ENCODE measurements at places on chromosomes 4 and X.

- DNase-seq: no peak
These were observed 302.6 kb downstream of the CBLL2 start for GRCh38 chrX:22575161-22575845.

DNA sequence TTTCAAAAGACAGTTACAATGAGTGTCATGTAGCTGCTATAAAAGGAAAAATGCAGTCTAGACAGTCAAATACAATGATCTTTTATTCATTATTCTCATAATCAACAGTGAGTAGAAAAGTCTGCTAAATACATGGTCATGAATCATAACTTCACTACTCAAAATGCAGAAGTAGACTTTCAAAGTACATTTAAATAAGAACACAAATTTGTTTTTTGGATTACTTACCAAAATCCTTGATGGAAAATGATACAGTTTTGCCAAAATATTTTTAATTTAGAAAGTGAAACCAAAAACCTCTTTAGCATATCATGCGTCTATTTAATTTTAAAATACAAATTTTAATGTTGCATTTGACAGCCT is 4.9 kb downstream of the ACSL4 start:
- no peak for DNase-seq

DNA sequence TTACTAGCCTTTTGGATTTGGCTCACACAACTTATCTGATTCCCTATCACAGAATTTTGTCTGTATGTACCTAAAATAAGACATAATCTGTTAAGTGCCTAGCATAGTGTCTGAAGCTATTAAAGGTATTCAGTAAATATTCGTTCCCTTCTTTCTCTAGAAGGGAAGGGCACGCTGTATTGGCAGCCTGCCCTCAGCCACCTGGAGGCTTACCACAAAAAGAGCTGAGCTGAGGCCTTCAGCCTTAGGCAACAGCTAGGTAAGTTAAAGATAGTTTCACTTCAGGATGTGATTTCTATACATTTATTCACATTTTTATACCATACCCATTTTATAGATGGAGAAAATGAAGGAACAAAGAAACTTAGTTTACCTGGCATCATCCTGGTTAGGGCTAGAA is 400.0 kb upstream of the LCORL start:
- no peak for DNase-seq

DNA sequence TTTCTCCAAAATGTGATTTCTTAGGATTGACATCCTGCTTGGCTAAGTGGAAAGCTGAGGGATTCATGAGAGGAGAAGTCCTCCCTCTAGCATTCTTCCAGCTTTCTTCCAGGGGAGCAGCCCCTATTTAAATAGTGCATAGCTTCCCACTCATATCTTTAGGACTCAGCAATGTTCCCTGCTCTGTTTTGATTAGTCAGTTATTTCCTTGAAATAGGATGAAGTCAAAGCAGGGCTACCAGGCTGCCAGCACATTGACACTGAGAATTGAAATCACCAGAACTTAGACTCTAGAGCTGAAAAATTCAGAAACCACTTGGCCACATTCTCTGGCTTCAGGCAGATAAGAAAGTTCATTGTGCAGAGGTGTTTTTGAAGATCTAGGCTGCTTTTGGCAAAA is 74.7 kb upstream of the SMAD1 start:
- DNase-seq: no peak

DNA sequence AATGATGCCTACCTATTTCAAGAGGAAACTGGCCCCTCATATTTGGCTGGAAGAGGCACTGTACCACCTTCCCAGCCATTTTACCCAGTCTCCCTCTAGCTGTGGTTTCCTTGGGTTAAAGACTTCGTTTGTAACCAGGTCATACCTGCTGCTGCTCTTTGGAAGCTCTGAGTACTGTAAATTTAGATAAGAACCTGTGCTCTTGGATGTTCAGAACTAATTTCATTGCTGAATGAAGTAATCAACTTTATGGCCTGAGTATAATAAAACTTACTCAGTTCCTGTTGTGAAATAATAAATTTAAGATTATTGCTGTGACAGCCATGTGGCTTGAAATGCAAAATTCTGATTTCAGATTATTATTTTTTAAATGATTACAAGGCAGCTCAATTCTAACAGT is 12.2 kb downstream of the MTTP start:
- DNase-seq: no peak

- no peak for DNase-seq
These were observed 7.7 kb downstream of the EDNRA start for GRCh38 chr4:147488556-147488955.

DNA sequence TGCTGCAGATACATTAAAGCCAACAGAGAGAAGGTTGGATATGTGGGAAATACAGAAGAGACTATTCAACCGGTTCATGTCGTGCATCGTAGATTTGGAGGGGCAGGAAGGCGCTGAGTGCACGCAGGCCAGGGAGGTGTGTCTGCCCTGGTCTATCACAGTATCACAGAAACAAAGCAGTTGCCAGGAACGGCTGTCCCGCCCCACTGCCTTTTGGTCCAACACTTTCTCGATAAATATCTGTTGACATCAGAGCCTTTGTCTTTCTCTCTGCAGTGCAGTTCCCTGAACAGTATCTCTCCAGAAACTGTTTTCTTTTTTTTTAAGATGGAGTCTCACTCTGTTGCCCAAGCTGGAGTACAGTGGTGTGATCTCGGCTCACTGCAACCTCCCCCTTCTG is 151.1 kb upstream of the BCOR start:
- no peak for DNase-seq

DNA sequence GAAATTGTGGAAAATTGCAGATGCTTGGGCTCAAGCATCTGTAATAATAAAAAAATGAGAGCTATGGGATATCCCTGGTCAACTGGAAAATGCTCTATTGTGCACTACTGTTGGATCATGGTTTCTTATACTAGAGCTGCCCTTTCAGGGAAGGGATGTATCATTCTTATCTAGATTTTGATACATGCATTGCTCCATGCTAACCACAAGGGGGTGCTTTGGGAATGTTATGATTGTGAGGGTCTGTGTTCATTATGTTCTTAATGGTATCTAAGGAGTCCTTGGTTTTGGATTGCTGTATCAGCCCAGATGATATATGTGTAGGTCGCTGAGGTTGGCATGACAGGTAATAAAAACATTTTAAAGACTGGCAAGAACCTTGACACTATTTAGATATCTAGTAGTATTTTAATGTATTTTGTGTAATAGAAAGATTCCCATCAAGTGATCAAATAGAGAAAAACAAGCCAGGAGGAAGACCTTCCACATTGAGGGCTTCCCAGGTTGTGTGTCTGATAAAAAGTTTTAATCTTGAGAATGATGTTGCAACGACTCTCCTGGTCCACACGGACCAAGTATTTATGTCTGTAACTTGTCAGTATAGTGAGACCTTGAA is 49.2 kb upstream of the TLR2 start:
- DNase-seq: no peak

DNA sequence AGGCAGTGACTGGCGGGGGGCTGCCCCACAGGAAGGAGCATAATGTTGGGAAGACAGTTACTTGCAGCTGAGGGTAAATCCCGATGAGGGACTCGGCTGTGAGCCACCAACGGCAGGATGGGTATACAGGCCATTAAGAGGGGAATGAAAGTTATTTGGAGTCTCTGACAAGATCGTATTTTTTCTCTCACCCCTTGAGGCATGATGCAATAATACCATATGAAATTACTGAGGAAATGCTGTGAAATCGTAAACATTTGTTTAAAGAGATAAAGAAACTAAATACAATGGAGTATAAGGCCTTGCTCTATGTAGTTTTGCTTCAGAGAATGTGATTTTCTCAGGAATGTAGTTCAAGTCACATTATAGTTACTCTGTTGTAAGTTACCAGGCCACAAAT is 12.7 kb downstream of the IL1RAPL1 start:
- no peak for DNase-seq

DNA sequence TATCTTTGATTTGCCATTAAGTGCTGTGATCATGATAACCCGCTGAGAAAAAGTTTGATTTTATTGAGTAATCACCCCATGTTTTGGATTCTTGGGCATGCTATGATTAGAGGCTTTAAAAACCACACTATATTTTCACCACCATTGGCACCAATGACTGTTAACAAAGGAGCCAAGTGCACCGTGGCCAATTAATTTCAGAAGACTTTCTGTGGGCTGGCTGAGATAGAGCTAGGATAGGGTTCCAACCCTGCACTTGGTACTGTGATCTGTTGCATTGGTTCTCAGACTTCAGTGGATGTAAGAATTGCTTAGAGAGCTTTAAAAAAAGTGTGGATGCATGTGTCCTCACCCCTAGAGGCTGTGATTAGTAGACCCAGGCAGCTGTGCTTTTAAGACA is 32.4 kb downstream of the OCRL start:
- no peak for DNase-seq

DNA sequence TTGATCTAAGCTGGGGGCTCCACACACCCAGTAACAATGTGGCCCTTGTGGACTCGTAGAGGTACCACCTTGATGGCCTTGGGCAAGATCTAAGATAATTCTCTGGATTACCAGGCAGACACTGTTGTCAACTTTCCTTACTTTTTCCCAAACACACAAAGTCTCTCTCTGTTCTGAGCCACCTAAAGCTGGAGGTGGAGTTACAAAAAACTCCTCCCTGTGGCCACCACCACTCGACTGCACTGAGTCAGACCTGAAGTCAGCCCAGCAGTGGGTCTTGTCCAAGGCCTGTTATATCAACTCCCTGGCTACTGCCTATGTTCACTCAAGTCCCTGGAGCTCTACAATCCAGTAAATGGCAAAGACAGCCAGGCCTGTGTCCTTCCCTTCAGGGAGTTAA is 70.1 kb upstream of the TECRL start:
- no peak for DNase-seq

DNA sequence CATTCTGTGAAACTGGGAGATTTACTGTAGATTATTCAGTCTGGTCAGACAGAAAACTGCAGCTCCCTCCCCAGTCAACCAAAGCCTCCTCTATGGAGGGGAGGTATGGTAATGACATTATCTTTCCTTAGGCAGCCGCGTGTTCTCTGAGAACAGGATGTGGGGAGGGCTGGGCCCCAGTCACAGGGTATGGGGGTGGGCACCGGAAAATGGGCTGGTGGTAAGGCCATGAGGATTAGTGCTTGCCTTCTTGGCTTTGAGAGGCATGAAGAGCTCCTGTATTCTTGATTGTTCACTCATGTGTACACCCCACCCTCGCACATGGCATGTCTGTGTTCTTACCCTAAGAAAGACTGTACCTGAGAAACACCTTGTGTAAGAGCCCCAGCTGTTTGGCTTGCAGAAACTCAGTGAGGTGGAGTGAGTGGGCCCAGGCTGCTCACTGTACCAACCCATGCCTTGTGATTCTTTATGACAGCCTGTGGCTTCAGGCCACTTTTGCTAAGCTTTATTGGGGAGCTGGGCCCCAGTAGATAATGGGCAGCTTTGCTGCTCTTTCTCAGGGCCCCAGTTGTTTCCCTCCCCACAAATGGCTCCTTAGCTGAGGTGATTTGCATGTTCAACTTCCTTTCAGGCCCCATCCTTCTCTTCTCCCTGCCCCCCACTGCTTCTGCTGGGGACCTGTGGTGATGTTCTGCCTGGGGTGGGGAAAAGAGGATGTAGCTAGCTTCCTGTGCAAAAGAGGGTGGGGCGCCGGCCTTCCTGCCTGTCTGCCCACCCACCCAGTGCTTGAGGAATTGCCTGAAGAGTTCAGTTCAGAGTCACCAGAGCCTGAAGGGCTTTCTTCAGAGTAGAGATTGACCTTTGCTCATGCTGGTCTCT is 30.7 kb downstream of the MSN start:
- DNase-seq: no peak

DNA sequence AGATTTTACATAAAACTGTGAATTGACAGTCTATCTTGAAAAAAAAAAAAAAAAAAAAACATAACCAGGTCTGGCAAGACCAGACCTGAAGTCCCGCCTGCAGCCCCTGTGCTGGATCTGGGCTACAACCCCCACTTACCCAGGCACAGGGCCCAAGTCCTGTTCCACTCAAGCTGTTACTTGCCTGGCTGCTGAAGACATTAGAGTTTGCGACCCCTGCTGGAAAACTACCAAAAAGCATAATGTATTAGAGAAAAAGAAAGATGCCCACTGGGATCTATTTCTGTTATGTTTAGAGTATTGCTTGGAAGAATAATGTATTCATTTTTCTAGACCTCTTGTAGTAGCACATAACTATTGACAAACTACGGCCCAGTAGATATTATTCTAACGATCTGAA is 4.7 kb downstream of the HS3ST1 start:
- DNase-seq: no peak

DNA sequence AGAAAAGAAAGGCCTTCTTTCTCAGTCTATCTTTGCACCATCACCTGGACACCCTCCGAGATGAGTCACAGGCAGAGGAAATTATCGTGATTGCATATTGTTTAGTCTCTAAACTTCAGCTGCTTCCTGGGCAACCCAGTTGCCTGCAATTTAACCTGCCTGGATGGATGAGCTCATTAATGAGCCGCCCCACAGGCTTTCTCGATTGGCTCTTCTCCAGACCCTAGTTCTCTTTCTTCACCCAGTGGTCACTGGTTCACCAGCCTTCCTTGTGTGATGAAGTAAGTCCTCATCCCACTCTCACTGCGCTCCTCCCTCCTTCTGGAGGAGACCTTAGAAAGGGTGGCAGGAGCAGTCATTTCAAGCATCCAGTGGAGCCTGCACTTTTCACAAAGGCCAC is 94.4 kb downstream of the SOWAHB start:
- no peak for DNase-seq

- DNase-seq: peak; percentile 44
These were observed 694 bp downstream of the OCRL start for GRCh38 chrX:129540722-129541184.

DNA sequence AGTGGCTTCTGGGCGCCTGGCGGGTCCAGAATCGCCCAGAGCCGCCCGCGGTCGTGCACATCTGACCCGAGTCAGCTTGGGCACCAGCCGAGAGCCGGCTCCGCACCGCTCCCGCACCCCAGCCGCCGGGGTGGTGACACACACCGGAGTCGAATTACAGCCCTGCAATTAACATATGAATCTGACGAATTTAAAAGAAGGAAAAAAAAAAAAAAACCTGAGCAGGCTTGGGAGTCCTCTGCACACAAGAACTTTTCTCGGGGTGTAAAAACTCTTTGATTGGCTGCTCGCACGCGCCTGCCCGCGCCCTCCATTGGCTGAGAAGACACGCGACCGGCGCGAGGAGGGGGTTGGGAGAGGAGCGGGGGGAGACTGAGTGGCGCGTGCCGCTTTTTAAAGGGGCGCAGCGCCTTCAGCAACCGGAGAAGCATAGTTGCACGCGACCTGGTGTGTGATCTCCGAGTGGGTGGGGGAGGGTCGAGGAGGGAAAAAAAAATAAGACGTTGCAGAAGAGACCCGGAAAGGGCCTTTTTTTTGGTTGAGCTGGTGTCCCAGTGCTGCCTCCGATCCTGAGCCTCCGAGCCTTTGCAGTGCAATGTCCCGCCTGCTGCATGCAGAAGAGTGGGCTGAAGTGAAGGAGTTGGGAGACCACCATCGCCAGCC is at the start of gene ATOH1:
ATOH1 (plus strand) TSS at position 422 of the 663 bp plus-strand sequence; CDS start at position 596, 174 bp downstream.
- DNase-seq: peak; percentile 84

DNA sequence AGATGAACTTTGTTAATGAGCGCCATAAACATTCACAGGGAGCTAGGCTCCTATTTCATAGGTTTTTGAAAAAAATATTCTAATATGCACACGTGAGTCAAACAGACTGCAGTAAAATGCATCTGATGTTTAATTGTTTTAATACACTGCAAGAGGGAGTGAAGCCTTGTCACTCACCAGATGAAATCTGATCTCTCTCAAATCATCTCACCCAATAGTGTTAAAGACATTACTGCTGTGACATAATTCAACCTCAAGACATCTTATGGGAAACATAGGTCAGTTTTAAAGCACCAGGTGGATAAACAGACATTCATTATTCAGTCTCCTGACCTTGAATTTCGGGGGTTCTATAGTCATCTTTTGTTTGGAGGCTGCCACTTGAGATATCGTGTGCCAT is 148.3 kb downstream of the MAML3 start:
- no peak for DNase-seq

- no peak for DNase-seq
These were observed 533.2 kb upstream of the AGA start for GRCh38 chr4:177975315-177975987.

Measured in H1 (cell line).